ENCODE measurements at places on chromosomes 5 and 9.

DNA sequence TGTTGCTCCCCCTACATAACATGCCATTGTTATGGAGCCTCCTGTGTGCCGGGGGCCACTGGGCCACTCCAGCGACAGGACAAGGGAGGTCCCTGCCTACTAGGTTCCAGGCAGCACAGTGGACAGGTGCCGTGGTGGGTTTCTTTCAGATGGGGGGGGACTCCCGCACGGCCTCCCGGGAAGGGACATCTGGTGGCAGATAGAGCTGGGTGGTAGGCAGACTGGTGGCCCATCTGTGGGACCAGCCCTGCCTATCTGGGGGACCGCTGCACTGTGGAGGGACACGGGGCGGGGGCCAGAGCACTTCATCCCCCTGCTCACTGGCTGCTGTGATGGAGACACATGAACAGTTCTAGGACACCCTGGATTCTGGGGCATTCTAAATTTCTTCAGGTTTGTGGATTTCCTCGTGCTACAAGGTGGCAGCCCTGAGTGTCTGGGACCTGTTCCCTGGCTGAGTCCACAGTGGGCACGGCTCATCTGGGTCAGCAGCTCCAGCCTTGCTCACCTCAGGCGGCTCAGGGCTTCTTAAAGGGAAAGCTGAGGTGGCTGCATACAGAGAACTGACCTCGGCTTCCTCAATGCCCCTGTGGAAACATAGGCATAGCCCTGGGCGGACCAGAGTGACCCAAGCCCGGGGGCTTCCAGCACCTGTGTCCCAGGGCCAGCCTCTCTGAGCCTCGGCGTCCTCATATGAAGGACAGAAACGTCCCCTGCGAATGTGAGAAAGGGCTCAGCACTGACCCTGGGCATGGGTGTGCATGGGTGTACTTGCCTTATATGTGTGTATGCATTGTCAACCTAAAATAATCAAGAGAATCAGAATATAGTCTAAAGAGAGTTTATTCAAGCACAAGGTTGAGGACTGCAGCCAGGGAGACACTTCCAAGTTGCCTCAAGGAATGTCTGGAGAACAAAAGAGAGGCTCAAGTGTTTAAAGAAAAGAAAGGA is 22.5 kb downstream of the FGD3 start:
- no peak for DNase-seq

DNA sequence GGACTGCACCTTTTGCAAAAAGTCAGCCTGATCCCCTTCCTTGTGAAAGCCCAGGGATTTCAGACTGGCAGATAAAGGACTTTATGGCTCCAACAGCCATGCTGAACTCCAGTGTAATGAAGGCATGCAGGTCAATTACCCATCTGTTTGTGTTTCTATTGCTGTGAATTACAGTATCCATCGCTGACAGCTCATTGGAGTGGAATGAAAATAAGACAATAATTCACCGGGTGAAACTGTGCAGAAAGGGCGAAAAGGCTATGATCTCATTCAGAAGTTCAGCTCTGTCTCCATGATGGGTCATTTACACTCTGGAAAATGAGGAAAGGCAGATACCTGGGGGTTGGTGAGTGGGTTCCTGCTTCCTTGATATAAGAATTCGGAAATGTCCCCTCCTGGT is 148.0 kb downstream of the BRINP1 start:
- DNase-seq = no peak

- DNase-seq = no peak
Measured at GRCh38 chr5:111996574-111996973, 239.6 kb upstream of the NREP start.

DNA sequence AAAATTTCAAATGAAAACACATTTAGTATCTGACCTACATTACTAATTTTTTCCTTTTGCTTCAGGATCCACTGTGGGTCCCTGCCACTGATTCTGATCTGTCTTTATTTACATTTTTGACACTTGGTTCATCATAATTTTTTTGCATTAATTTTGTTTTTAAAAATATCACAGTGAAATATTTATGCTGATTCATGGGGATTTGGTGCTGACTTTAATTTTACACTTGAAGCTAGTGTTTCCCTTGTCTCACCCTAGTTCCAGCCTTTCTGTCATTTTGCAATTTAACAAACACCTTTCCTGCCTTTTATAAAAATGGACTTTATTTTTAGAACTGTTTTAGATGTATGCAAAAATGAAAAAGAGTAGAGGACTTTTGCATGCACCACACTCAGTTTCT is 111.9 kb upstream of the MARCHF11 start:
- no peak for DNase-seq

GRCh38 chr5:28234356-28234968 is 1196.1 kb upstream of the CDH9 start:
- DNase-seq = no peak

DNA sequence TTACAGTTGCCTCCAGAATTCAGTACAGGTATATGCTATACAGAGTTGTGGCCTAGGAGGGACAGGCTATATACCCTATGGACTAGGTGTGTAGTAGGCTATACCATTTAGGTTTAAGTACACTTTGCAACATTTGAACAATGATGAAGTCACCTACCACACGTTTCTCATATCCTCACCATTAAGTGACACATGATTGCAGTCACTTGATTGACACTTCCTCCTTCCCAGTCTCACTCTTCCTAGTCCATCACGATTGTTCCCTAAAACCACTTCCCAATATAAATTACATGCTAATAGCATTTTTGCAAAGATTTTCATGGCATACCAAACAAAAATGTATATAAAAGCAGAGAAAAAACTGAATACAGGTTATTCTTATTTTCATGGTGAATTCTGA is 312.2 kb downstream of the EPB41L4A start:
- no peak for DNase-seq

- DNase-seq = no peak
Measured at GRCh38 chr5:145347026-145347616, 488.0 kb downstream of the PRELID2 start.

DNA sequence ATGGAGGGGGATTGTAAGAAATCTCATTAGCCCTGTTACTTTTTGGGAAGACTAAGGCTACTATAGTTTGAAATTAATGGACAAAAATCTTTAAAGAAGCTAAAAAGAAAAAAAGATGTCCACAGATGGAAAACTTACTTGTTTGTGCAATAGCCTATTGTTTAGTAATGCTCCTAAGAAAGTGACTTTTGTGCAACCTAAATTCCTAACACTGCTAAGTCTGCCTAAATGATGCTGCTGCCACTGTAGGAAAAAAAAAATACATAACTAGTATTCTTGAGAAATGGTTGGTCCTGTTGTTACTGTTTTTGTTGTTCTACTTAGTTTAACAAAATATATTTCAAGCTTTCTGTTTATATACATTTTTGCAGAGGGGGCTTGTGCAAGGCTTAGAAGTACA is 108.2 kb upstream of the NR3C1 start:
- no peak for DNase-seq

GRCh38 chr5:109468288-109468676 is 58.5 kb upstream of the PJA2 start:
- no peak for DNase-seq

DNA sequence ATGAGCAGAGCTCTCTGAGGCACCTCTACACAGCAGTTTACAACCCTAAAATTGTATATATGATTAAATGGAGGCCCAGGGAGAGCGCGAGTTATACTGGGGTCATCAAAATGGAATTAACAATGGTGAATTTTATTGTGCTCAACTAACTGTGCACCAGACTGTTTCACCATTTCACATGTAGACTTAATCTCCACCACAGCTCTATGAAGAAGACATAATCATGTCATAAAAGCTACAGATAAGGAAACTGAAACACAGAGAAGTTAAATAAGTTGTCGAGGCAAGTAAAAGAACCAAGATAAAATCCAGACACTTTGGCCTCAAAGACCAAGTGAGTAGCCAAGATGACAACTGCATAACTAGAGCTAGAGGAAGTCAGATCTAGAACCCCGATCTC is 1.5 kb downstream of the SH3TC2 start:
- no peak for DNase-seq

- no peak for DNase-seq
Measured at GRCh38 chr9:116435706-116436105, 251.4 kb upstream of the TRIM32 start.

GRCh38 chr9:35313916-35314315 is 152.1 kb downstream of the UNC13B start:
- DNase-seq = no peak

DNA sequence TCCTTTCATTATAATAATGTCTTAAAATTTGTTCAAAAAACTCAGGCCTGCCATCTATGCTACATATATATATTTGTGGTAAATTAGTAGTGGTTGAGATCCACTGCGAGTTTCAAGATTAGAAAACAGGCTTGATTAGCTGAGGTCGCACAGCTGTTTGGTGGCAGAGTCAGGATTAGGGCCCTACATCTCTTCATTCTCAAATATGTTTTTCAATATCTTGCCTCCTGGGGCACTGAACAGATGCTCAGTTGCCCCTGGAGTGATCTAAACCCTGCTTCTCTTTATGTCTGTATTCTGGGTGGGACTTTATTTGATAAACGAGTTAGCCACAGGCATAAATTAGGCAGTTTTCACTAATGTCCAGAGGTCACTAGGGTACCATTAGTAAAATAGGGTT is 27.8 kb upstream of the CEP120 start:
- DNase-seq = no peak

DNA sequence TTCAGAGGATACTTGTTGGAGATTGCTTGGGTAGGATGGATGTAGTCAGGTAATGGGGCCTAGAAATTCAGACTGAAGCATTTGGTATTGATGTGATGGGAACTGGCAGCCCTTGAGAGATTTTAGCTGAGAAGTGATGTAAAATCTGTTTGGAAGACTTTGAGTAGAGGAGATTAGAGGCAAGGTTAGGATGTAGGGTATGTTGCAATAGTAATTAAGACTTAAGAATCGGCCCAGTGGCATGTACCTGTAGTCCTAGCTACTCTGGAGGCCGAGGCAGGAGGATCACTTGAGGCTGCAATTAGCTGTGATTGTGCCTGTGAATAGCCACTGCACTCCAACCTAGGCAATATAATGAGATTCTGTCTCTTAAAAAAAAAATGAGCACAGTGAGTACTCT is 6.7 kb downstream of the NSD1 start:
- DNase-seq = no peak

DNA sequence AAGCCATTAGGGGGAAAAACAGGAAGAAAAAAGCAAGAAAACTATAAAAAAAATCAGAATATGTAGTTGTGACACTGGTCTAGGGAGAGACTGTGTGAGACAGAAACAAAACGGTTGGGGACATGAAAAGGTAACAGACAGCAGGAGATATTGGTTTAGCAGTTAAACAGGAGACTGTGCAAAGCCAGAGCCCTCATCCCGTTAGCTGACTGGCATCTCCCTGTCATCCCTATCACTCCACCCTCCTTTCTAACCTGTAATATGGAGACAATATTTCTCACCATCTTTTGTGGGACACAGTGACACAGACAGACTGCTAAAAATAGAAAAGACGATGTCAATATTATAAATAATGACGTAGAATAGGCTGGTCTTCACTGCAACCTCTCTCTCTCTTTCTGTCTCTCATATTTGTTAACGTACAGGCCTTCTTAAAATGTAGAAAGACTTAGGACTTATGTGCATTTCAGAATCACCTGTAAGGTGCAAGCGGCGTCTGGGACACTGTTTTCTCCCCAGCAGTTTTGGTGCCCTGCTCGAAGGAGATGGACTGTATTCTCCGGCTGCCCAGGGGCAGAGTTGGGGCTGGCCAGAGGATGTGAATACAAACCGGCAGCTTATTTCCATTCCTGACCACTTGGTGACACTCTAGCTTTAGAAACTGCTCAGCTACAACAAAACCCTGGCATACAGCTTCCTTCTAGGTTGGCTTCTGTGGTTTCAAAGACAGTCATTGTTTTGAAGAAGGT is 190.6 kb downstream of the MAT2B start:
- DNase-seq = no peak

DNA sequence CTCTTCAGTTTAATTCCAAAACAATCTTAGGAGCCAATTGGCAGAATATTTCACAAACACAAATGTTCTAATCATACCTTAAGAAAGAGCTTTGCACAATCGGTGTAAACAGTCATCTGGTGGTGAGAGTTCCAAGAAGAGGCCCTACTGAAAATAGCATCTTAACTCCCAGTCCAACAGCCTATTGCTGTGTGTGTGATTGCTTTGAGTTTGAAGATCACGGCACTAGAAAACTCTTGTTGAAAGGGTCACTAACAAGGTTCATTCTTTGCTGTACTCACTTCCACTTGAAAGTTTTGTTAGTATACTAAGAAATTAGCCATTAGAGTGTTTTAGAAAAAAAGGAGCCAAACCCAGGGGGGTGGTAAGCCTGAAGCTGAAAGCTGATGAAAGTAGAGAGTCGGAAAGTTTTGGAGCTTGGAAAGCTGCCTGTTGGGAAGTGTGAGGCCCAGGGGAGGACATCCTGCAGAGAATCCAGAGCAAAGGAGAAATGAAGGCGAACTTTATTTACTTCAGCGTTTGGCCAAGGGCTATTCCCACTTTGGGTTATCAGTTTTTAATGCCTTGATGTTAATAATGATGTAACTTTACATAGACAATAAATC is 180.3 kb upstream of the GHR start:
- DNase-seq = no peak

DNA sequence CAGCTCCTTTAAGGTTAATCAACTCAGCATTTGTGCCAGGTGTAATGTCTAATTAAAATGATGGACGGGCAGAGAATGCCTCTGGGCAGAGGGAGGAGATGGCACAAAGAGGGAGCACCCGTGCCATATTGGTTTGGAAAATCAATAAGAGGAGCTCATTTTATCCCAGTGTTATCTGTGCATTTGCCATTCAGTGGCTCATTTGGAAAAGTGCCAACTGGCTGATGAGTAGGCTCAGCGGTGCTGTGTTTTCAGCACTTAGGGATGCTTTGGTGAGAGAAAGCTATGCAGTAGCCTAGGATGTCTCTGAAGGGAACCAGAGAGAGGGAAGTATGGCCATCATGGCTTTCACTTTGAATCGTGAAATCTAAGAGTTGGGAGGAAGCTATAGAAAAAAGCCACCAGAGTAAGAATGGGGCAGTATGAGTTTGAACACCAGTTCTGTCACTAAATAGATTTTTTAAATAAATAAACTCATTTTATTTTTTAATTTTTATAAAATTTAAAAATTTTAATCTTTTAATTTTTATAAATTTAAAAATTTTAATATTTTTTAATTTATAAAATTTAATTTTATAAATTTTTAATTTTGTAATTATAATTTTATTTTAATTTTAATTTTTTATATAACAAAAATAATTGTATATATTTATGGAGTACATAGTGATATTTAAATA is 472.8 kb downstream of the BRINP1 start:
- no peak for DNase-seq

GRCh38 chr9:109320331-109320741 is 523 bp downstream of the EPB41L4B start:
- DNase-seq = no peak

- DNase-seq = no peak
Measured at GRCh38 chr5:165457859-165458481, 1952.6 kb downstream of the MAT2B start.
